ENCODE measurements at places on chromosomes 6 and 20.

GRCh38 chr6:106715922-106716321 is 86.5 kb downstream of the QRSL1 start:
- no peak for DNase-seq

DNA sequence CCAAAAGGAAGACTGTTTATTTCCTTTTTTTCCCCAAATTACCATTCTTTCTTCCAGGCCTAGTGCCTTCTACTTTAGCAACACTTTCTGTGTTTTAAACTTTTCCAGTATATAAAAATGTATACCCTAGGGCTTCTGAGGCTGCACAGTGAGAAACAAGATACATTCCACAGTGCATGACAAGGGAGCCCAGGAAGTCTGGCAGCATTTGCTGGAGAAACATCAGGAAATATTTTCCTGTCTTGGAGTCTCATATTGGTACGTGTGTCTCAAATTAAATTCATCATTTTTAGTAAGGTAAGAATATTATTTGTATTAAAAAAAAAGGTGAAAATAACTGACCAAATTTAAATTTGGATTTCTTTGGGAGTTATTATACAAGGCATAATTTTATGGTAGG is 662.6 kb downstream of the RFPL4B start:
- no peak for DNase-seq

DNA sequence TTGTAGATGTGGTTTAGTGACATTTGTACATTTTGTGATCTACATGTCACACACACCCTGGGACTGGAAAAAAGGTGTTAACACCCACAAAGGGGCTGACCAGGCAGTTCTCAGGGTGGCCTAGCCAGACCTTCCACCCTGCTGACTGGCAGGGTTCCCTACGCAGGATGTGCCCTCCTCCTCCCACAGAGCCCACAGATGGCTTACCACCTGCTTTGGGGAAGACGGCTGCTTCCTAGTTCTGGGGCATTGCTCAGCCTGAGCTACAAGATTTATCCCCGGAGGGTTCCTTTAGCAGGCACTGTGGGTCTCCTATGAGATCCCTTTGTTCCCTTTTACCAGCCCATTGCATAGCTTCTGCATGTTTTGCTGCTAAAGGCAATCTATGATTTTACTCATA is 35.1 kb downstream of the SNAP25 start:
- DNase-seq: peak; percentile 11

DNA sequence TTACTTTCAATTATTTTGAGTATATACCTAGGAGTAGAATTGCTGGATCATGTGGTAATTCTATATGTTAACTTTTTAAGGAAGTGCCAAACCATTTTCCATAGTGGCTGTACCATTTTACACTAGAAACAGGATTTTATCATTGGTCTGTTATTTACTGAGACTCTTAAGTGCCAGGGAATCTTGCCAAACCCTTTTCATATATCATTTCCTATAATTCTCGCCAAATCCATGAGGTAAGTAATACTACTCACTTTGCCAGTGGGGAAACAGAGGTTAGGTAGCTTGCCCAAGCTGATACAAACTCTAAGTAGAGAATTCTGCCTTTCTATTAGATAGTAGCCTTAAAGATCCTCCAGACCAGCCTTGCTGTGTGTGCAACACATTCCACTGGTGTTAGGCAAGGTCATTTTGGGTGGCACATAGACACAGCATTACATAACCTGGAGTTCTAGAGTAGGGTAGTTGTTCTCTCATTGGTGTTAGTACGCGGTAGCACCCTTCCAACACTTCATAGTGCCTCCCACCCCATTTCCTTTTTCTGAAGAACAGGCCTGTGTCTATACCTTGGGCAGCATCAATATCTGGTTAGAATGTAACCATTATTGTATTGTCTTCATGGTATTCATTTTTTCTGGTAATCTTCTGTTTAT is 65.5 kb downstream of the ARID1B start:
- no peak for DNase-seq

DNA sequence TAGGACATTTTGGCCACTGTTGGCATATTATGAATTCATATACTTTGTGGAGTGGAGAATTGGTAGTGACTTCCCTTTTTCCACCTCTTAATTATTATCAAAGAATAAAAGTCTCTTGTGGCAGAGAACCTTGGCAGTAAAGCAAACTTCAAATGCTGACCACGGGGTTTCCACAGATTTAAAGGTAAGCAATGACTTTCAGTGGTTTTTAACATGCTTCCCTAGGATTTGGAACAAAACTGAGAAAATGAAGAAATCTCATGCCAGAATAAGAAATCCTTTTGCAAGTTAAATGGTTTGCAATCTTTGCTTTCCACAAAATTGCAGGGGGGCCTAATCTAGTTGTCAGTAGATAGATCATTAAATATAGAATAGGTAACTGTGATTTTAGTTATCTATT is 2.0 kb upstream of the SDC4 start:
- DNase-seq: no peak

DNA sequence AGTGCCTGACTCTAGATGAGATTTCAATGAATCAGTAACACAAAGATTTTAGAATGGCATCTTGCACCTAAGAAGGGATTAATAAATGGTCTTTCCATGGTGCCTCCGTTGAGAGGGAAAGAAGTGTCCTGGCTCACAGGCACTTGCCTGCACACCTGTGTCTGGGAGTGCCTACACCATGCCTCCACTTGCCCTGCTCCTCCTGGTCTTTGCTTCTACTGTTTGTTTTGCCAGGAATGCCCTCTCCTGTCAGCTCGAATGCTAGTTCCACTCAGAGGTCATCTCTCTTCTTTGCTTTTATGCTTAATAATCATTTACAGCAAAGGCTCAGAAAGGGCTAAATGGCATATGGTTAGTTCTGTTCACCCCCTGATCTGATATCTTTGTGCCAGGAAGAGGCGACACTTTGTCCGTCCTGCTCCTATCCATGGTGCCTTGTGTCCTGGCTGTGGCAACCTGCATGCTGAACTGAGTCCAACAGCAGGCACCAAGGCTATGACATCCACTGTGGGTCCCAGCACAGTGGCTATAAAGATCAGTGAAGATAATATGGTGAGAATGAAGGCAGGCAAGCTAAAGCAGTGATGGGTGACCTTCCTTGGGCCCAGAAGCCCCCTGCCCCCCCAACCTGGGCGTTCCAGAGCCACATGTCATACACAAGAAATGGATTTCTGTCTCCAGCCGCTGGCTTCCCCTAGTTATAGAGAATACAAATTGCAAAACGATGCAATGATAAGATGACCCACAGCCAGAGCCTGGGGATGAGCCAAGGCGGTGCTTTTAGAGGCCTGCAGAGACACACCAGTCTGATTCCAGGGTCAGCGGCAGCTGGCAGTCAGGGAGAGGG is 1.4 kb downstream of the C6orf132 start:
- no peak for DNase-seq

DNA sequence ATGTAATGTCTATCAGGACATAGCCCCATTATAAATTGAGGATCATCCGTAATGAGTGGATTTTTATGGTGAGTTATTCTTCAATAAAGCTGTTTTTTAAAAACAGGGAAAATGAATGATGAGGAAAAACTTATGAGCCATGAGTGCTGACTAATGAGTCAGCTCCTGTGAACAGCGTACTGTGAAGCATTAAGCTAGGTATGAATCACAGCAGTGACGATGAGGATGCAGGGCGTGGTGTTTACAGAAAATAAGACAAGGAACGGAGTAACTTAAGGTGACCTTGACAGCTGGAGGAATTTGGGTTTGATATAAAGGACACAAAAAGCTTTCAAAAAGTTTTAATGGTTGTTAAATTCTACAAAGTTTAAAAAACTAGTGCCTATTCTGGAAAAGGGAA is 96.3 kb downstream of the FOXF2 start:
- DNase-seq: no peak

GRCh38 chr6:161003336-161003735 is 11.8 kb downstream of the MAP3K4 start:
- DNase-seq: no peak

DNA sequence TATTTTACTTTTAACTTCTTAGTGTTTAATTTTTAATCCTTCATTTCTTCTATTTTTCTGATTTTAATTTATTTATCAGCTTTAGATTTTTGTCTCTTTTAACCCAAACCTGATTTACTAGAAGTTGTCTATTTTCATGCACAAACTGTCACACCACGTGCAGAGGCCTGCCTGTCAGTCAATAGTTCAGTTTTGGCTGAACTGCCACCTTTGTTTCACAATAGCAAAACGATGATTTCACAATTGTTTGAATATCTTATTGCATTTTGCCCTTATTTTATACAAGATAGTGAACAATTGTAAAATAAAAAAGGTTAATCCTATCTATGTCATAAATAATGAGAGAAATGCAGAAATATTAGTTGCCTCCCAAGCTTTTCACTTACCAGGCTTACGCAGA is 24.0 kb upstream of the PPP1R3G start:
- DNase-seq: no peak

GRCh38 chr6:131321589-131321988 is 186.3 kb downstream of the AKAP7 start:
- DNase-seq: no peak

- DNase-seq: peak; percentile 19
These were observed 59.0 kb downstream of the PSMG4 start for GRCh38 chr6:3317741-3318211.

- DNase-seq: no peak
These were observed 56.8 kb upstream of the ECI2 start for GRCh38 chr6:4192173-4192572.

- no peak for DNase-seq
These were observed 1.6 kb upstream of the TCF21 start for GRCh38 chr6:133887156-133887879.

GRCh38 chr6:22845467-22845866 is 276.1 kb downstream of the HDGFL1 start:
- no peak for DNase-seq

GRCh38 chr6:113433335-113433991 is 423.7 kb upstream of the MARCKS start:
- no peak for DNase-seq

DNA sequence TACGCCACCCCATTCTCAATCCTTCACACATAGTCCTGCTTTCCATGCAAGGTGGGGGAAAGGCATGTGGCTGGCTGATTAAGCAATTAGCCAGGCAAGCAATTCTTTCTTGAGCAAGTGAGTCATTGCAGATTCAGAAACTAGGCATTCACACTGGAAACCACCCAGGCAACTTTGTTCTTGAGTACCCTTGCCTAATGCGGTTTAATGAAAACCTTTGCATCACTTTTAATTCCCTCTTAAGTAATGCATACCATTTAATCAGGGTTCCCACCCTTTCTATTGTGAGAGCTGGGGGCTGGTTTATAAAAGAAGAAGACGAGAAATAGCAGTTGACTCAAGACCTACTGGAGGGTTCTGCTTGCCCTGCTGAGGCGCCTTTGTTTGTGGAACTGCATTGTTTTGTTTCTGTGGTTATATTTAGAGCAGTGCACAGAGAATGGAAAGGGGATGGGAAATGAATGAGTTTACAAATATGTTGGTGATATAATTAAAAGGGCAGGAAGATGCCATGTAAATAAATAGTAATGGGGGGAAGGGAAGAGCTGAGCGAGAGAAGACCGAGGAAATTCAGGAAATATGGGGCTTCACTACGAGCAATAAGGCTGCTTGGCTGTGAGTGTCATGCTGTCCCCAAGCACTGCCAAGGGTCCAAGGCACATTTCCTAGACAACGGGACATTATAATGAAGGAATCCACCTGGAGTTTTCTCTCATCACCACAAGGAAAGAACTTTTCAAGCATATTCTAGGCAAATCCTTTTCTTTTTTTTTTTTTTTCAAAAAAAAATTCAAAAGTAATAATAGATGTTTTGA is 48.8 kb upstream of the TSHZ2 start:
- no peak for DNase-seq

All from NCI-H1694 (cell line).